ENCODE measurements at places on chromosomes 5 and 9.
A peak's percentile ranks its signal among the peaks of the same experiment; 100 is the strongest.

GRCh38 chr5:109168151-109168550 lies 241.6 kb downstream of the PJA2 start:
- DNase-seq, result no peak

- peak; percentile 31 for DNase-seq
Measured at GRCh38 chr5:125129151-125129806, 382.8 kb upstream of the ZNF608 start.

GRCh38 chr9:130707225-130707976 lies 13.8 kb downstream of the EXOSC2 start:
- peak; percentile 68 for DNase-seq

DNA sequence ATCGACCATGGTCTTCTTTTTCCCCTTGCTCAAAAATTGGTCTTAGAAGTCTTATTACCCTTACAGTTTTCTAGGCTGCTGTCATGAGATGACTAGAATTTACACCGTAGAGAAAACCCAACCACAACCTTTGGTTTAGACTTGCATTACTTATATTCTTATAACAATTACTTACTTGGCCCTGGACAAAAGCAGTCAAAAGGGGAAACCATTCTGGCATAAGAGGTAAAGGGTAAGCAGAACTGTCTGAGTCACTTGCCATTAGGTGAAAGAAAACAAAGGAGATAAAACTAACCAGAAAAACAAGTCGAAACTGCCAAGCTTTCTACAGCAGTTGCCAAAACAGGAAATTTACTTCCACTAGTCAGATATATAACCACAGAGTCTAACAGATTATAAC lies 17.9 kb downstream of the TMEM245 start:
- peak; percentile 56 for DNase-seq

DNA sequence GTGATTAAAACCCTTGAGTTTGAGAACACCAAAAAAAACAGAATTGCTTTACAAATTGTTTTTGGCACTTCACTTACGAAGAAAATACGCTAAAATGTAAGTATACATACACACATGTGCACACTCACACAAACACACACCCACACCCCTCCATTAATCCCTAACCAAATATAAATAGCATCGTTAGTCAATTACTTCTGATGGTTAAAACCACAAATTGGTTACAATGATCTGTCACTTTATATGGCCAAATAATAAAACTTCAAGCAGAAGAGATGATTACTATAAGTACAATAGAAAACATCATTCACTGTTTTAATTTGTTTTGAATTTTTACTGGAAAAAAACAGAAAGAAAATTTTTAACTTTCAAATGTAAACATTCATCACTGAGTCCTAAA lies 103.5 kb downstream of the NFIB start:
- no peak for DNase-seq

DNA sequence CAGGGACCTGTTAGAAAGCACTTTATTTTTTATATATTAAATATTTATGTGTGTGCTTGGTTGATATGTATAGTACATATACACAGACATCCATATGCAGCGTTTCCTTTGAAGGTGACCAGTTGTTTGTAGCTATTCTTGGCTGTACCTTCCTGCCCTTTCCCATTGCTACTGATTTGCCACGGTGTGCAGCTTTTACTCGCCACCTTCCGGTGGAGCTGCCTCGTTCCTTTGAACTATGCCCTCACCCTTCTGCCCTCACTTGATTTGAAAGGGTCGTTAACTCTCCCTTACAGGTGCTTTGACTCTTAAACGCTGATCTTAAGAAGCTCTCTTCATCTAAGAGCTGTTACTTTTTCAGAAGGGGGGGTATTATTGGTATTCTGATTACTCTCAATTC lies 20.5 kb downstream of the RGMB start:
- DNase-seq, result no peak

DNA sequence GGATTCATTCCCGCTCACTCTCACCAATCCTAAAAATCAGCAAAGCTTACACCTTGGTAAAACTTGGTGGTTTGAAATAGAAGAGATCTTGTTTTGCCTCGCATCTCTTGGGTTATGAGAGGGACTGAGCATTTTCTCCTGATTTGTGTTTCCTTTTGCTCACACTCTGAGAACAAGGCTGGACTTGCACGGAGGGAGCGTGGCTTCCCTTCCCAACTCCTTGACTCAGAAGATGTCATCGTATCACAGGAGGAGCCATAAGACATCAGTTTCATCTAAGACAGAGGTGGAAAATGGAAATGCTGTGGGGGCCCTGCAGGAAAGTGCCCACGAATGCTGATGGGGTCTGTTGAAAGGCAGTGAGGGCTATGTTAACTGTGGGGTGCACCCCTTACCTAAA lies 37.4 kb downstream of the CTSL start:
- no peak for DNase-seq

Data from fibroblast of skin of right biceps (primary cell).